ENCODE measurements at places on chromosomes 3 and 15.

DNA sequence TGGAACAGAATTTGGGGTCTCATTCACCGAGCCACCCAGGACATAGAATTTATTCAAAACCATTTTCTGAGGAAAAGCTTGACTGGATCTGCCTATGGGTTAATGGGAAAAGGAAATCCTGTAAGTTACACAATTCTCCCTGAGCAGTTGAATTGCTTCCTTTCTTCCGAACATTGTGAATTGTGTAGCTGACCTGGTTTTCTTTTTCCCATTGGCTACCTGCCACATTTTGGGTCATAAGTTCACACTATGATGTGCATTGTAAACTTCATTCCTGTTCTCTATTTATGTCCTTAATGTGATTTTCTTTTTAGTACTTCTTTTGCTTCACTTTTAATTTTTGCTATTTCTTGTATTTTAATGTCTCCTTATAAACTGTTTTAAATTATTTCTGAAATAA lies 386.0 kb upstream of the LRRC3B start:
- DNase-seq: peak; percentile 40

DNA sequence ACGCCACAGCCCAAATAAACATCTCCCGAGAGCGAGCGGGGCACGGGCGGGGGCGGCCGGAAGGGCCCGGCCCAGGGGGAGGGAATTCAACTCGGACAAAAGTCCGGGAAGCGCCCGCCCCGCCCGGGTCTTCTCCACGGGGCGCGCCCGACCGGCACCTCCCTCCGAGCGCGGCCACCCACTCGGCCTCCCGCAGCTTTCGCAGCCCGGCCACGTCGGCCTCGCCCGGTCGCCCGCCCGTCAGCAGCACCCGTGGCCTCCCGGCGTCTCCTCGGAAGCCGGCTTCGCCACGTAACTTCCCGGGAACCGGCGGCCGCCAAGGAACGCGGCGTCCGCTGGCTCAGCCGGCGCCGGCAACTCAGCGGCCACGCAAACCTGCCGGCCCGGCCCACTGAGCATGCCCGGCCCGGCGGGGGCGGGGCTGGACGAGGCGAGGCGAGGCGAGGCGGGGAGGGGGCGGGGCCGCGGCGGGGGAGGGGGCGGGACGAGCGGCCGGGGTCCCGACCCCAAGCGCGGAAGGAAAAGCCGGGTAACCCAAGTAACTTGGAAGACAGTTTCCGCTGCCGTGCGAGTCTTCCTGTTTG lies at the start of gene TJP1:
TSS of gene TJP1 (minus strand) at position 369 of the 584 bp plus-strand sequence. CDS start 440 bp downstream, outside the sequence.
- peak; percentile 88 for DNase-seq

DNA sequence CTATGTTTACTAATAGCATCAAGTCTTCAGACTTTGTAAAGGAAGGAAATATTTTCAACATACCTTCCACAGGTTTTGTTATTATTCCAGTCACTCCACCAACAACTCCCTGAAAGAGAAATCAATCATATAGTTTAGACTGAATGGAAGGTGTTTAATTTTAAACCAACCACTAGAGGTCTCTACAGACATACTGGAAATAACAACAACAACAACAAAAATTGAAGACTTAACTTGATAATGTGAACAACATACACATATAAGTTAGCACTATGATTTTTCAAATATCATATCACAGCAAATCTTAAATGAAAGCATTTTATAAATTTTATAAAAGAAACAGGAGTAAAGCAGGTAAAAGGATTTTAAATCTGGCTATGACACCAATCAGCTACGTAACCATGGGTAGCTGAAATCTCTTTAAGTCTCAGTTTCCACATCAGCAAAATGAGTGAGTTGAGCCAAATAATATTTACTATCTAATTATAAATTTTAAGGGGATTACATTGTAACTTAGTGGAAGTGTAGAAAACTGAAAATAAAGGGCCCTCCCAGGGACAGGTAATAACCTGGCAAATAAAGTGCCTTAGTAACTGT lies 188.2 kb downstream of the VPS13C start:
- DNase-seq: no peak

DNA sequence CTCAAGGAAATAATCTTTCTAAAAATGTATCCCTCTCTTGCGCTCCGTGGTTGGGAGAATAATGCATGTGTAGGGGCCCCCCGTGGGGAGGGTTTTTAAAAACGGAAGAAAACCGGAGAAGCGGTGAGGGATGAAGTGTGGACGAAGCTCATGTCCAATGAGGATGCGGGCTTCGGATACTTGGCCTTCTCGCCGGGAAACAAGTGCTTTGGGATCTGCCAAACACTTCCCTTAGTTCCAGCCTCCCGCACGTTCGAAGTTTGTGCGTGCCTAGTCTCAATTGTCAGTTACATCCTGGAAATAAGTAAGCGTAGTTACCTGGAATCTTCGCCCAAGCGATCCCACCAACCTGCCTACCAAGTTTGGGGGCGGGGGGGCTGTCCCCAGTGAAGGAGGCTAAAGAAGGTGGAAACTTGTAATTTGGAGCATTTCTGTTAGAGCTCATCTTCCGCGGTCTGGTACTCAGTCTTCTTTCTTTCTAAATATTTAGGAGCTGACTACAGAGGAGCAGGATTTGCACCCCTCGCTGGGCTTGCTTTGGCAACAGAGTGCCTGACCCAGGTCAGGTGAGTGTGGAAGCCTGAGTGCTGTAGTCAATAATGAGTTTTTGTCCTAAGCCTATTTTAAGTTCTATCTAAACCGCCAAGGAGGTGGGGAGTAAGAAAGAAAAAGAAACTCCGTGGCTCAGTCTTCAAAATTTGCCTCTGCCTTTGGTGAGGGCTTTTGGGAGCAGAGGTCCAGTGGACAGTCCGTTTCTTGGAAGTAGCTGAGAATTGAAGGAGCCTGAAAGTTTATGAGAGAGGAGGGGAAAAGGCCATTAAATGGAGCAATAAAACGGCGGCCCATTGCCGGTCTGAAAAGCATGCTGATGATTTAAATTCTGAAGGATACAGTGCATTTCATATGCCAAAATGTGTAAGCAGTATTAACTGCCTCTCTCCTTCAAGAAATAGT lies 1.1 kb downstream of the ITPR1 start:
- DNase-seq: peak; percentile 62

DNA sequence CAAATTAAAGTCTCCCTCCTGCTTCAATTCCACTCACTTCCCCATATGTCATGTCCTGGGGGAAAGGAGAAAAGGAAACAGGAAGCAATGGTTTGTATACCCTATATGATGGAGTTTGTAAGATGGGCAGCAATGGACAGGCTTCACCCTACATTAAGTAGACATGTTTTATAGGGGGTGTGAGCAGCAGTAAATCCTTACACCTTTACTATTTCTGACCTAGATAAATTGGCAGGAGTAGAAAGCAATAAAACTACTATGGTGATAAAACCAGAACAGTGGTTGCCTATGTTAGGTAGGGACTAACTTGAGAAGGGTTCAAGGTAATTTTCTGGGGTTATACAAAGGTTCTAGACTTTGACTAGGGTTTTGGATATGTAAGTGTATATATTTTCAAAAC lies 301.7 kb downstream of the GBE1 start:
- no peak for DNase-seq

DNA sequence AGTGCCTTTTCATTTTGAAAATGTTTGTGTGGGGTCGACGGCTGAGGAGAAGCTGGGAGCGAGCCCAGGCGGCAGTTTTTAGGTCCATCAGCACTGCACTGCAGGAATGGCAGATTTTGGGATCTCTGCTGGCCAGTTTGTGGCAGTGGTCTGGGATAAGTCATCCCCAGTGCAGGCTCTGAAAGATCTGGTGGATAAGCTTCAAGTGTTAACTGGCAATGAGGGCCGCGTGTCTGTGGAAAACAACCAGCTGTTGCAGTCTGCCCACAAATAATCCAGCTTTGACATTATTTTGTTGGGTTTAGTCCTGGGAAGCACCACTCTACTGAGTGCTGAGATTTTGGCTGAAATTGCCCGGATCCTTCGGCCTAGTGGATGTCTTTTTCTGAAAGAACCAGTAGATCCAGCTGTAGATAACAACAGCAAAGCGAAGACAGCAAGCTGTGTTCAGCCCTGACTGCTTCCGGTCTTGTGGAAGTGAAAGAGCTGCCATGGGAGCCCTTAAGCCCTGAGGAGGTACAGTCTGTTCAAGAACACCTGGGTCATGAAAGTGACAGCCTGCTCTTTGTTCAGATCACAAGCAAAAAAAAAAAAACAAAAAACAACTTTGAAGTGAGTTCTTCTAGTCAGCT lies 13.1 kb upstream of the ANP32A start:
- DNase-seq: no peak

DNA sequence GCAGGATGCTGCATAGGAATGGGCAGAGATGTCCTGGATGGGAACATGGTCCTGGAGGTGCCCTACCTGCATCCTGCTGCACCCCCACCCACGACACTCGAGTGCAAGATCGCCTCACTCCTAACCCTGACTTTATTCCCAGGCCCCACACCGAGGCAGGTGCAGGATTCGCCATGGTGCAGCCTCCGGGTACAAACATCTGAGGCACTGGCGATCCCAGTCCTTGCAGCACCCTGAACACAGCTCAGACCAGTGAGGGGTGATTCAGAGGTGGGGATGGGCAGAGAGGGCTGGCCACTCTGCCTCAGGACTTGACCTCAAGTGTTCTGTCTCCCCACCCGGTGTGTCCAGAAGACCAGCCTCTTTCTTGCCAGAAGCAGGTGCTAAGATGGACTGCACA lies 49.1 kb downstream of the KLF13 start:
- no peak for DNase-seq

DNA sequence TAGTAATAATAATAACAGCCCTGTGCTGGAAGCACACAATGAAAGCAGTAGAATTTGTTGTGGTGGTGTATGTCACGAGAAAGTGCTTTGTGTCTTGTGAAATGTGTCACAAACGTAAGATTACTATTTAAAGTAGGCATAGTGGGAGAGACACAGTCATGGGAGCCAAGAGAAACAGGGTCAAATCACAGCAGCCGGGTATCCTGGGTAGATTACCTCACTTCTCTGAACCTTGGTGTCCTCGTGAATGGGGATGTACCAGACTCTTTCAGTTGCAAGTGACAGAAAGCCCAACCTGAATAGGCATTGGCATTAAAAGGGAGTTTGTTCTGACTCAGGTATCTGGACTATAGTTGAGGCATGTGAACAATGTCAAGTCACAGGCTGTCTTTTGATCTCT lies 29.1 kb upstream of the SRGAP3 start:
- DNase-seq: no peak

GRCh38 chr15:91950631-91951329 lies 97.3 kb downstream of the SLCO3A1 start:
- no peak for DNase-seq

DNA sequence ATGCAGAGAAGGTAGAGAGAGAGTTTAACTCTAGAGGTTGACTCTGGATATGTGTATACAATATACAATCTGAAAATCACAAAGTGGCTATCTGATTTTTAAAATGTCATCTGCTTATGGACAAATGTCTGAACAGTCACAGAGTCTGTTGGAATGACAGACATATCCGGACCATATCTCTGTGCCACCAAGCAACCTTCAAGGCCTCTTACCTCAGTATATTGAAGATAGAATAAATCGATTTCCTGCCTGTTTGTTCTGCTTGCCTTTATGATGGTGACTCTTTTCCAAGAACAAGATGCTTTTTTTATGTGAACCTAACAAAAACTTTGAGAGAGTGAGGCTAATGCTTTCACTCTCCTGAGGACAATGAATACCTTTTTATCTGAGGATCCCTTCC lies 151.1 kb downstream of the RBPMS2 start:
- DNase-seq: no peak

- no peak for DNase-seq
Observed at GRCh38 chr3:72488738-72489035, 359.6 kb downstream of the SHQ1 start.

DNA sequence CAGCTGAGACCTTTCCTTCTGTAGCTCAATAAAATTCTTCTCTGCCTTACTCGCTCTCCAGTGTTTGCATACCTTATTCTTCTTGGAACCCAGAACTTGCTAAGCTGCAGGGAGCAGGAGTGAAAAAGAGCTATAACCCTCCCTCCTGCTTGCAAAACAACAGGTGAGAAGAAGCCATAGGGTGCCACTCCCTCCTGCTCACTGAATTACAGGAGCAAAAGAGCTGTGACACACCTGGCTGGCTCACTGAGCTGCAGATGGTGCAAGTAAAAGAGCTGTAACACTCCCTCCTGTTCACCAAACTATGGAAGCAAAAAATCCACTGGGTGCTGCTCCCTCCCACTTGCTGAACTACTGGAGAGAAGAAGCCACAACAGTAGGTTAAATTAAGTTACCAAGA lies 44.2 kb upstream of the C2CD4B start:
- DNase-seq: no peak

Measured in left hindlimb (tissue), 1 donor.